ENCODE measurements at places on chromosomes 5 and 9. TPM values are rescaled to one million over a fixed set of nuclear protein-coding genes. Genes with fewer than 3 reads are reported as not detected.

Gene CTSL
- 80.9 TPM for total RNA-seq

Gene BRD3
- total RNA-seq = 16.6 TPM

Gene TRMT10B
- total RNA-seq = 2.1 TPM

Gene ANKRD20A1
- total RNA-seq = 0.17 TPM

Gene ZBED3
- 3.3 TPM for total RNA-seq

Gene RELL2
- total RNA-seq = 3.3 TPM

Gene ACTBL2
- 2.2 TPM for total RNA-seq

DNA sequence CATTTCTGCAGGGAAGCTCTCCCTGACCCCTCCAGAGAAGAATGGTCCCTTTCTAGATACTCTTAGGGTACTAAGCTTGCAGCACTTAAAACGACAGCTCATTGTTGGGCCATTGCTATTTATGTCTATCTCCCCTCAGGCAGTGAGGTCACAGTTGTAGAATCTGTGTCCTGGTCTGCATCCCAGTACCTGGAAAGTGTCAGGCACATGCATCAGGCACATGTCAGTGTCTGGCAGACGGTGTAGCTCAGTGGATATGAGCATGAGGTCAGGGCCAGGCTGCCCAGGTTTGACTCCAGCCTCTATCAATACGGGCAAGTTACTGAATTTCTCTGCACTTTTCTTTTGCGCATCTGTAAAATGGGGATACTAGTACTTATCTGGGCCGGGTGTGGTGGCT lies 22.2 kb upstream of the EEIG1 start:
- no peak for DNase-seq

DNA sequence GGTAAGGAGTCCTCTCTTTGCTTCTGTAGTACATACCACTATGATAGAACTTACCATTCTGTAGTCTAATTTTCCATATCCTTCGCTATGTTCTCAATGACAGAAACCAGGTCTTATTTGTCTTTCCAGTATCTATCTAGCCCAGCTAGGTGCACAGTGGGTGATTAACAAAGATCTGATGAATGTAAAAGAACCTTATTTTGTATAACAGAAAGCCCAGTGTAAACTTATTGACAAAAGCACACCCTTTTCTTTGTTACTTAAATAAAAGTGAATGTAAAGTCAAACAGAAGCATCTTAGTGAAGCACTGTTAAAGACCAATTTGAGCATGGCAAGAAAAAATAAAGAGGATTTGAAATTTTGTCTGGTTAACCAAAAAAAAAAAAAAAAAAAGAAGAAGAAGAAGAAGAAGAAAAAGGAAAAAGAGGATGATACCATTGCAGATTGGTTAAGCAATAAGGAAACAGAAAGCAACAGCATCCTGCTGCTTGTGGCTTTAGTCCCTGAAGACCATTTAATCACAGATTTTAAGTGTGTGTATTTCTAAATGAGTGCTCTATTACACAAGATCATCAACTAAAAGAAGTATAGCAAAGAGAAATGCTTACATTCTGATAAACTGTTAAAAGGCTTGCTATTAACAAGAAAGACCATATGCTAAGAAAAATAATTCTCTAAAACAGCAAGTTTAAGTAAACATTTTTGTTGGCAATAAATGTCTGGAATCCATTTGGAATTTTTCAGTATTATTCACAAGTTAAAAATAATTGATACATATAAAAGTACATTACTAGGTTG lies 21.2 kb downstream of the MEGF9 start:
- DNase-seq = no peak

- DNase-seq = no peak
Measured at GRCh38 chr5:78286290-78286689, 8.2 kb downstream of the AP3B1 start.

DNA sequence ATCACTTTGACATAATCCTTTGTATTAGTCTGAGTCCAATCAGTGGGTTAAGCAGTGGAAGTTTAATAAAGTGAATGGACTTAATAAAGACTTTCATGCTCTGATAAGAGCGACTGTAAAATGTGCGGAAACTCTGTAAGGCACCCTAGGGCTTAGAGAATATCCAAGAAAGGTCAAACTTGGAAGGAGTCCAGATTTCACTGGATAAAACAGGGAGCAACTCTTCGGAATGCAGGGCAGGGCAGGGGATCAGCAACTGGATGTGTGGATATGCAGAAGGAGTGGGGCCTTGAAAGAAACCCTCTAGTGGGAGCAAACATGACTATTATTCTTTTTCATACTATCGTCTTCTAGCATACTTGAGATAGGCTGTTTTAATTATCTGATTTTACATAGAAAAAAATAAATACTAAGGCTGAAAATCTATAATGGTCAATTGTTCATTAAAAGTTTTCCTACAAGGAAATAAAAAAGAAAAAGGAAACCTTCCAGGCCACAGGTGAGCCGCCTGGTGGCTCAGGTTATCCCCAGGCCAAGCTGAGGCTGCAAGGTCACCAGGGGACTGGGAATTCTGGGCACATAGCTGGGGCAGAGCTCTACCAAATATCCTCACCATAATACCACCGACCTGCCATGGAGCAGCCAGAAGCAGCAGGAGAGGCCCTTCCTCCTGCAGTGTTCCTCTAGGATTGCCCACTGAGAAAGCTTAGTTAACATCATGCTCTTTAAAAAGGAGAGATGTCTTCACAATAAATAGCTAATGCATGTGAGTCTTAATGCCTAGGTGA lies 46.3 kb upstream of the CCDC112 start:
- DNase-seq = no peak

GRCh38 chr5:138724470-138725146 lies 28.6 kb upstream of the CTNNA1 start:
- DNase-seq = no peak

DNA sequence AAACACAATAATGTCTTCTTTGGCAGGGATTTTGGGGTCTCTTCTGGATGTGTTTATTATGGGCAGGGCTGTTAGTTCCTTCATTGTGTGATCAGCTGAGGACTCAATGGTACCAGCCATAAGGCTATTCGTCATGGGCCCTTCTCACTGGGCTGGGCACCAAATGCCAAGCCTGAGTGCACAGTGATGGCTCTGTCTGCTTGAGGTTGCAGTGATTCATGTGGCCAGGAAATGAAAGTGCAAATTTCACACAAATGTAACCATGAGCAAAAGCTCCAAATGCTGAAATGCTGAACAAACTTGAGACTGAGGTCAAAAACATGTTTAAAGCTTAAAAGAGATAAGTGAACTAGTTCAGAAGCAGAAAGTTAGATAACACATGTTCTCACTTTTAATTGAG lies 191.0 kb downstream of the TARS1 start:
- peak; percentile 74 for DNase-seq

- DNase-seq = no peak
Measured at GRCh38 chr9:116154976-116155697, 1.5 kb downstream of the PAPPA start.

DNA sequence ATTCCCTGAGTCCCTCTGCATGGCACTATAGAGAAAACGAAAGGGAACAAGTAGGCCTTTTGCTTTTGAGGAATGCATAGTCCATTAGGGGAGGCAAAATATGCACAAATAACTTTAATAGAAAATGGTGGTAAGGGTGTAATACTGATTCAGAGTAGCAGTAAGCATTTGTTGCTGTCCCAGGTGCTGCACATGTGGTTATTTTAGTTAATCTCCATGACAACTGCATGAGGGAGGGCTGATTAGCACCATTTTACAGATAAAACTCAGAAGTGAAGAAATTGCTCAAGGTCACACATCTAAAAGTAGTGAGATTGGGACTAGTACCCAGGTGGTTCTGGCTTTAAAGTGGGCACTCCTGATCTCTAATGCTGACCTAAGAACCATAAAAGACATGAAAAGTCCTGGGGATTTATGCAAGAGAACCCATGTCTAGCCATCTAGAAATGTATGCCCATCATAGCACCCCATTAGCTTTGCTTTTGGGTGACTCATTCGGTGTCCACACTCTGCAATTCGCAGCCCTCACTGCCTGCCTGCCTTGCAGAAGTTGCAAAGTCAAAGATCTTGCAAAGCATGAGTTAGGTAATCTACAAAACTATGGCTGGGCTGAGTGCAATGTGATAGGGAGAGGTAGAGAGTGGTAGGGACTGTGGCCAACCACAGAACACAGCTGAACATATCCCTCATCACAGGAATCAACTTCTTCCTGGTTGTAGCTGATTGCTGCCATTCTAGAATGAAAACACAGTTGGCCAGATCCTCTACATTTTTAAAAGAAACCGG lies 195.2 kb downstream of the PTTG1 start:
- DNase-seq = no peak

- DNase-seq = no peak
Measured at GRCh38 chr9:105297442-105298075, 53.1 kb downstream of the SLC44A1 start.

DNA sequence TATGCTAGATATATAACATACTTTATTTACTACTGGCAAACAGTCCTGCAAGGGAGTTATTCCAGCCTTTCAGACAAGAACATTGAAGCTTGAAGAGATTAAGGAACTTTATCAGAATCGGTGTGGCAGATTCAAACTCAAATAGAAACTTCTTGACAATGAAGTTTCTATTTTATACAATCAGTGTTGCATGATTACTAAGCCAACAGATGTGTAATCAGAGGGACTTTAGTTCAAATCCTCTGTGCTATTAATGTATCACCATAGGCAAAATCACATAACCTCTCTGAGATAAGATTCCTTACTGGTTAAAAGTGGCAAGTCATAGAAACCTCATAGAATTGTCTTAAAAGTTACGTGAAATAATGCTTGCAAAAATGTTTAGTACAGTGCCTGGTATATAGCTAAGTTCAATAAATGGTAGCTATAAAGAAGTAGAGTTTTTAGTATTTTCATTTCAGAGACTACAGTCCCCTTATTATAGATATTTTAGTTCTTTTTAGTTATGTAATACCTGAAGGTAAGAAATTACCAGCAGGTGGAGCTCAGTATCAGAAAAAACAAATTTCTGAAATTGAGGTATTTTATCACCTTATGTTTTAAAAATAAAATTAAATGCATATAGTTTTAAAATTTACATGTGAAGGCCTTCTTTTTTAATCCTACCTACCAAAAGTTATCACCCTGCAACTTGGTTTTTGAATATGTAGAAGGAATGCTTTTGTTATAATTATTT lies 172.1 kb downstream of the FER start:
- no peak for DNase-seq

GRCh38 chr5:156624686-156625085 lies 225.4 kb upstream of the PPP1R2B start:
- DNase-seq = no peak

DNA sequence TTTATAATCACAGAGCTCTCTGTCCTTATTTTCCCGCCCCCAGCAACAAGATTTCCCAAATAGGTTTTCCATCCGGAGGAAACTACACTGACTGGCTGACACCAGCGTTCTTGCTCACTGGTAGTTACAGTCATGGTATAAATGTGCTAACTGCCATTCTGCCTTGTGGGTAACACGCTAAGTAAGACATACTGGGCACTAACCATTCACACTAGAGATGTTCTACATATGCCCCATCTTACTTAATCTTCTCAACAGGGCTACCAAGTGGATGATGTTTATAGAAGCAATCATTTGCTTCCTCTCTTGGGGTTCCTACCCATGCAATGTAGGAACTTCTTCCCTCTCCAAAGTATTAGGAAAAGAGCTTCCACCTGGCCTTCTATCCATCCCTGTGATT lies 111.5 kb downstream of the SUSD1 start:
- no peak for DNase-seq

GRCh38 chr9:38700695-38701094 lies 19.2 kb downstream of the FAM240B start:
- DNase-seq = no peak

GRCh38 chr5:1003296-1003937 lies 5.2 kb upstream of the NKD2 start:
- no peak for DNase-seq

DNA sequence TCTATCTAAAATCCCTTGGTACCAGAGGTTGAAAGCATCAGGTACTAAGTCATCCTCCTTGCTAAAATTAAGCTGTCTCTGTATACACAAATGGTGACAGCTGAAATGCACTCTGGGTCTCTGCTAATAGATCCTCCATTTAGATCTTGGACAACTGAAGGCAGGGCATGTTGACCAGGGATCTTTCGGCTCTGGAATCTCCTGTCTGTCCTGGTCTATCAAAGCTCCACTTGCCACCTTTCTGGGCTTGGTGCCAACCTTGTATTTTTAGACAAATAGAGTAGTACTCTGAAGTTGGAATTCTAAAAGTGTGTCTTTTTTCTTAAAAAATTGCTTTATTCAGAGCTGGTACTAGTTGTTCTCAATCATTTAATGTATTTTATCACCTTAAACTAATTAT lies 135.2 kb upstream of the HMHB1 start:
- DNase-seq = no peak

GRCh38 chr9:77616191-77616590 lies 31.9 kb downstream of the GNA14 start:
- DNase-seq = peak; percentile 4

GRCh38 chr5:158899211-158899610 lies 200.5 kb downstream of the EBF1 start:
- no peak for DNase-seq

DNA sequence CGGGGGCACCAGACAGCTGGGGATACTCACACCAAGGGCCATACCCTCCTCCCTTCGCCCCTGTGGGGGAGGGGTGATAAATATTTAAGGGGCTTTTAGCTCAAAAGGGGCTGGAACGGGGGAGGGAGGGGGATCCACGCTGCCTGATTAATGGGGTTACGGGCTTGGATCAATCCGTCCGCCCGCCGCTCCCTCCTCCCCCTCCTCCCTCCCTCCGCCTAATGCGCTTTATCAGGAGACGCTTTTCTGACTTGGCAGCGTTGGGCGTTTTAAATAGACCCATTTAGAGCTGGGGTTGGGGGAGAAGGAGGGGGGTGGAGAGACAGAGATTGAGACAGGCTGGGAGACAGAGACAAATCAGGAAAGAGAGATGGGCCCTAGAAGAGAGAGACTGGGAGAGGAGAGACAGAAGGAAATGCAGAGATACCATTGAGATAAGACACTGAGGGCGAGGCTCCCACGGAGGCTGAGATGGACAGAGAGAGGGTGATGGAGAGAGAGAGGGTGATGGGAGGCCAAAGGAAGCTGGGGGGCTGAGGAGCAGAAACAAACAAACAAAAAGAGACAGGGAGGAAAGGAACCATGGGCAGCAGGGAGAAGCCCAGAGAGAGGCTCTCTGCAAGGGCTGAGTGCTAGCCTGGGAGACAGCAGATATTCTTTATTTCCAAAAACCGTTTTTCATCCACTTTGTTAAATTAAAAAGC lies 10.3 kb downstream of the CNTFR start:
- DNase-seq = no peak

DNA sequence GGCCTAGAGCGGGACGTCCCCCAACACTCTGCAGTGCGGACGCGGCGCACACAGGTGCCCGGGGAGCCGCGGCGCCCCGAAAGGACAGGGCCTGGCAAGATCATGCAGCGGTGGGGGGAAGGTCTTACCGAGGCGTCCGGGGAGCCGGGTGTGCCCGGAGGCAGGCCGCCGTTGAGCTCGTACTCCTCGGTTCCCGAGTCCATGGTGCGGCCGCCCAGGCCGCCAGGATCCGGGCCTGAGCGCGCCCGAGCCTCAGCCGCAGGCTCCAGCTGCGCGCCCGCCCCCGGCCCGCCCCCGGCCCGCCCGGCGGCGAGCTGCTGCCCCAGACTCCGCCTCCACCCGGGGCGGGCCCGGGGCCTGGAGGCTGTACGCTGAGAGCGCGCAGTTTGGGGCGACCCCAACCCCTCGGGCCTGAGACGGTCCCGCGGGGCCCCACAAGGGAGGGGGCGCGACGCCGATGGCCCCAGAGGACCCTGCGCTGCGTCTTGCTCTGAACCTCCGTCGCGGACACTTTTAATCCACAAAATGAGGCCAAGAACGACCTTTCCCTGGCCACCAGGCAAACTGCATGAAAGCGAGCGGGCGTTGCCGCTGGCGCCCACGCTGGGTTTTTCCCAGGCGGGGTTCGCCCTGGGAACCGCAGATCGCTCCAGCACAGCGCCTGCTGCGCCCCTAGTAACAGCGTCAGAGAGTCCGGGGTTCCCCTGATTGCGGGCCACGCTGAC lies at the start of gene NINJ1:
Gene NINJ1 (minus strand): TSS at position 237 of the 725 bp plus-strand sequence. CDS start 34 bp downstream, at position 203.
- DNase-seq = no peak

- DNase-seq = no peak
Measured at GRCh38 chr5:86763929-86764328, 146.2 kb downstream of the COX7C start.
